ENCODE measurements at places on chromosomes 7 and 10.

GRCh38 chr7:15015545-15016314, 113.2 kb upstream of the DGKB start:
- DNase-seq: peak; percentile 89

DNA sequence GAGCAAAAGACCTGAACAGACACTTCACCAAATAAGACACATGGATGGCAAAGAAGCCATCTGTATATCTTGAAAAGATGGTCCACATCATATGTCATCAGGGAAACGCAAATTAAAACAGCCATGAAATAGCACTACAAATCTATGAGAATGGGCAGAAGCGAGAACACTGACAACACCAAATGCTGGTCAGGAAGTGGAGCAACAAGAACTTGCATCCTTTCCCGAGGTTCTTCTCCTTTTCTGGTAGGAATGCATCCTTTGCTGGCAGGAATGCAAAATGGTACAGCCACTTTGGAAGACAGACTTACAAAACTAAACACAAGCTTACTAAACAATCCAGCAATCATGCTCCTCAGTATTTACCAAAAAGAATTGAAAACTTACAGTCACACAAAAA, 60.0 kb downstream of the PIK3AP1 start:
- DNase-seq: no peak

GRCh38 chr10:71402005-71402404, 5.3 kb downstream of the CDH23 start:
- no peak for DNase-seq

DNA sequence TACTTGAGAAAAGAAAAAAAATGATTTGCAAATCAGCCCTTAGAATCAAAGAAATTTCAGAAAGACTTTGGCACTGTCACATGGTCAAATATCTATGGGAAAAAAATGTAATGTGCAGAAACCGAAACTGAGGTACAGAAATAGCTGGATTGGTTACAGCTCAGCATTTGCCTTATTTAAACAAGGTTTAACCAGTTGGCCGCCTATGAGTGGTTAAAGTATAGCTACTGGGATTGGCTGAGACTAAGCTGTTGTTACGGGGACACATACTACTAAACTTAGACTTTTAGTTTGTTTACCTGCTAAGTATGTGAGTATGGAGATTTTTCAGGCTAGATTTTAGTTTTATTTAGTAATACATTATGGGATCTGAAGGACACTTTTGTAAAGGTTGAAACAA, 38.6 kb downstream of the SFTPD start:
- no peak for DNase-seq

DNA sequence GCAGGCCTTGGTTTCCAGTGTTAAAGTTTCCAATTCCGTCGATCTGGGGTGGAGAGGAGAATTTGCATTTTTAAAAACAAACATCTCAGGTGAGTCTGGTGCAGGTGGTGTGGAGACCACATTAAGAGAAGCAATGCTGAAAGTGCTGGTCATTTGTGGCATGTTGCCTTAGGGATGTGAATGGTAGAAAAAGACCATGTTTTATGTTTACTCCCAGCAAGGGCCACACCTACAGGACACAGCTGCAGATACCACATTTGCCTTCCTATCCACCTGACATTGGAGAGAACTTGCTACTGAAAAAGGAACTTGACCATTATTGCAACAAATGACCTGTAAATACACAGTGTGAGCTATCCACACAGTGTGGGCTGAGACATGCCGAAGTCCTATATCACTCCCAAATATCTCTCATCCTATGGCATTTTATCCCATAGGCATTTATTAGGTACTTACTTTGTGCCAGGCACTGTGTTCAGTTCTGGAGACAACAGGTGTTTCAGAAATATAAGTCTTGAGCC, 183.1 kb downstream of the NRP1 start:
- no peak for DNase-seq

- no peak for DNase-seq
These were observed 535 bp downstream of the ASAH2B start for GRCh38 chr10:50740293-50740648.
